Tibial nerve (tissue), 4 donors: ENCODE measurements at places on chromosomes 2 and 18. TPM values are rescaled to one million over a fixed set of nuclear protein-coding genes. Genes with fewer than 3 reads are reported as not detected.

GRCh38 chr2:120013597-120014223 is 833 bp downstream of the EPB41L5 start:
- peak; percentile 9 for DNase-seq
- no peaks in the 10 kb centered on the region for H3K27me3 ChIP-seq
- H3K4me1 ChIP-seq = no peaks in the 10 kb centered on the region
- peak overlapping the region; percentile 92 for H3K27ac ChIP-seq
- H3K36me3 ChIP-seq = no peaks in the 10 kb centered on the region

DNA sequence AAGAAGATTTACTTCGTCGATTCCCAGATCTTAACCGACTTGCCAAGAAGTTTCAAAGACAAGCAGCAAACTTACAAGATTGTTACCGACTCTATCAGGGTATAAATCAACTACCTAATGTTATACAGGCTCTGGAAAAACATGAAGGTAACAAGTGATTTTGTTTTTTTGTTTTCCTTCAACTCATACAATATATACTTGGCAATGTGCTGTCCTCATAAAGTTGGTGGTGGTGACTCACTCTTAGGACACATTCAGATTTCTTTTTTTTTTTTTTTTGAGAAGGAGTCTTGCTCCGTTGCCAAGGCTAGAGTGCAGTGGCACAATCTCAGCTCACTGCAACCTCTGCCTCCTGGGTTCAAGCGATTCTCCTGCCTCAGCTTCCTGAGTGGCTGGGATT is 26.8 kb downstream of the MSH2 start:
- no peaks in the 10 kb centered on the region for H3K27me3 ChIP-seq
- H3K27ac ChIP-seq = no peak overlapping the region
- H3K36me3 ChIP-seq = no peaks in the 10 kb centered on the region
- no peaks in the 10 kb centered on the region for H3K4me1 ChIP-seq

DNA sequence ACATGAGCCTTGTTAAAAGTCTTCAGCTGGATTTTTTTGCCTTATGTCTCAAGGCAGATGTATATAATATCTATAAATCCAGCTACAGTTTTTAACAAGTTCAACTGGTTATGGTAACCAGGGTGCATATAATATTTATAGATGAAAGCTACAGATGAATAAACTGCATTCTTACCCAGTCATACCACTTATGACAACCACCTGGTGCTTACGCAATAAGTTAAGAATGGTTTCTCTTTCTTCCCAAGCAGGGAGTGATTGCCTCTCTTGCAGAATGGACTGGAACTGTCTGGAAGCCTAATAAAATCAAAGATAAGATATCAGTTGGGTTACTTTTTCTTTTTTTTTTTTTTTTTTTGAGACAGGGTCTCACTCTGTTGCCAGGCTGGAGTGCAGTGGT is 19.6 kb downstream of the DHX57 start:
- DNase-seq = no peak
- H3K4me1 ChIP-seq = no peaks in the 10 kb centered on the region
- H3K27ac ChIP-seq = no peak overlapping the region
- no peaks in the 10 kb centered on the region for H3K27me3 ChIP-seq
- H3K4me3 ChIP-seq = no peak overlapping the region

- no peaks in the 10 kb centered on the region for H3K36me3 ChIP-seq
- H3K4me1 ChIP-seq = no peaks in the 10 kb centered on the region
- H3K27ac ChIP-seq = no peak overlapping the region
- no peak overlapping the region for H3K4me3 ChIP-seq
- no peak for DNase-seq
Measured at GRCh38 chr18:78788161-78788560, 191.5 kb upstream of the SALL3 start.

GRCh38 chr2:36449213-36449612 is 93.6 kb downstream of the CRIM1 start:
- no peaks in the 10 kb centered on the region for H3K4me1 ChIP-seq
- peaks cover 55% of the 10 kb centered on the region for H3K36me3 ChIP-seq
- H3K27me3 ChIP-seq = no peaks in the 10 kb centered on the region
- H3K4me3 ChIP-seq = no peak overlapping the region

DNA sequence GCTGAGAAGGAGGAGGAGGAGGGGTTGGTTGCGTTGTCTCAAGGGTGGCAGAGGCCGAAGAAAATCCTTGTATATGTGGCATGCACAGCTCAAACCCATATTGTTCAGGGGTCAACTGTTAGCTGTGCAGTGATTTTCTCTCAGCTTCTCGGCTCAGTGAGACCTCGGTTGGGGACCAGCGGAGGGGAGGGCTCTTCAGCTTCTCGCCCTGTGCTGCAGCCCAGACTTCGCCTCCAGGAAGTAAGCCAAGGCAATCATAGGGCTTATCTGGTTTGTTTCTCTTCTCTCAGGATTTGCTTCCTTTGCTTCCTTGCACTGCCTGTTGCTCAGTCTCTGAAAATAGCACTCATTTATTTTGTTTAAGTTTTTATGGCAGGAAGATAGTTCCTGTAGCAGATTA is 85.5 kb downstream of the SOWAHC start:
- peak overlapping the region; percentile 31 for H3K27ac ChIP-seq
- no peak for DNase-seq
- no peaks in the 10 kb centered on the region for H3K36me3 ChIP-seq
- peaks cover 7% of the 10 kb centered on the region for H3K4me1 ChIP-seq
- no peak overlapping the region for H3K4me3 ChIP-seq
- H3K27me3 ChIP-seq = no peaks in the 10 kb centered on the region

DNA sequence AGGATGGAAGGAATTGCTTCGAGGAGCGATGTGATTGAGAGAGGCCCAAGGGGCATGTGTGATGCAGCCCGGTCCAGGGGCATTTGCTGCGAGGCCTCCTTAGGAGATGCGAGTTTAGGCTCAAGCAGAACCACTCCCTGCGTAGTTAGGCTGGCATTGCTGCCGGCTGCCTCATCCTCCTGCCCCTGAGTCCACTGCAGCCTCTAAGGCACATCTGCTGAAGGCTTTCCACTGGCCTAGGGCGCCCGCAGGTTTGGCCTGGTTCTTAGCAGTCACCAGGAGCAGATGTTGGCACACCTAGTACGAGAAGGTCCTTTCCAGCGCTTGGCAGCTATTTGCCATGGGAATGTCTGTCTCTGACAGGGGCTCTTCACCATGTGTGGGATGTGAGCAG is 20.7 kb downstream of the INPP5D start:
- no peaks in the 10 kb centered on the region for H3K36me3 ChIP-seq
- H3K27ac ChIP-seq = peak overlapping the region; percentile 73
- no peaks in the 10 kb centered on the region for H3K4me1 ChIP-seq
- H3K27me3 ChIP-seq = no peaks in the 10 kb centered on the region
- no peak for DNase-seq
- no peak overlapping the region for H3K4me3 ChIP-seq

DNA sequence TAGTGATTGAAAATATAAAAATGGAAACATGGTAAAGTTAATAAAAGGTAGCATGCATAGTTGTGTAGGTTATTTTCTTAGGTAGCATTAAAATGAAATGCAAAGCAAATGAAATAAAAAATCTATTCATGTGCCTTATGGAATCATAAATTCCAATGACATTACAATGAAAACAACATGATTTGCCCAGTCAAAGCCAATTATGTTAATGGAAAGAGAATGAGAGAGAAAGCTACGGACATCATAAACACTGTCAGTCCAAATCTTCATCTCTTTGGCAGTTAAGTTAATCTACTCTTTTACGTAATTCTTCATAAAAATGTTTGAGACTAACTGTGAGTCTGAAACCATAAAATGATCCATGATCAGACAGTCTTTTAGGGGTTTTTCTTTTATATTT is 636.7 kb upstream of the SYT4 start:
- no peak overlapping the region for H3K4me3 ChIP-seq
- H3K27ac ChIP-seq = no peak overlapping the region
- no peaks in the 10 kb centered on the region for H3K36me3 ChIP-seq
- no peaks in the 10 kb centered on the region for H3K4me1 ChIP-seq
- DNase-seq = no peak

- H3K27ac ChIP-seq = no peak overlapping the region
- no peaks in the 10 kb centered on the region for H3K36me3 ChIP-seq
- H3K4me1 ChIP-seq = no peaks in the 10 kb centered on the region
- no peaks in the 10 kb centered on the region for H3K27me3 ChIP-seq
- H3K4me3 ChIP-seq = no peak overlapping the region
- DNase-seq = no peak
Measured at GRCh38 chr2:198476007-198476406, 671.6 kb downstream of the PLCL1 start.

DNA sequence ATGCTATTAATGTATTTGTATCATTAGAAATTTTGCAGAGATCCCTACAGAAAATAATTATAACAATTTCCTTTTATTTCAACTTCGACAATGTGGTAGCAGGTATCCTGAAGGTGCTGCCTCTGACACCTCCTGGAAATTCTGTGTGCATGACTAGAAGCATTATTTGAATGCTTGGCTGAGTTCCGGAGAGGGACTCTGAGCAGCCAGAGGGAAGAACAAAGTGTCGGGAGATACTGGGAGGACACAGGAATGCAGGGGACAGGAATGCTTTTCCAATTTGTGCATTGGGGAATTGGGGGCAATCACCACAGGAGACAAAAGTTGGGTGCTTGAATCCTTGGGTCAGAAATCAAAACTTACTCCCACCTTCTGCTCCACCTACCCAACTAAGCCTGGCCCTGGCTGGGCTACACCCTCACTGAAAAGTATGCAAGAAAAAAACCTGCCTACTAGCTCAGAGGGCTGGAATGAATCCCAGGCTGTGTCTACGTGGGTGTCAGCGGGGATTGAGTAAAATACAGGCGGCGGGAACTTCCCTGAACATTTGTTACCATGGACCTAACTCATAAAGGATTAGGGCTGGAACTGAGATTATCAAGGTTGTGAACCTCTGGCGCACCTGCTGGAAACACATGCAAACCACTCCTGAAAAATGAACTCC is 299.3 kb downstream of the SOX11 start:
- H3K36me3 ChIP-seq = no peaks in the 10 kb centered on the region
- H3K4me1 ChIP-seq = no peaks in the 10 kb centered on the region
- no peak for DNase-seq
- no peaks in the 10 kb centered on the region for H3K27me3 ChIP-seq

- no peaks in the 10 kb centered on the region for H3K4me1 ChIP-seq
- DNase-seq = no peak
- H3K27ac ChIP-seq = no peak overlapping the region
- H3K36me3 ChIP-seq = no peaks in the 10 kb centered on the region
Measured at GRCh38 chr2:12694990-12695774, 21.6 kb upstream of the TRIB2 start.

TPRKB gene
- total RNA-seq = 14.9 TPM

DRC1 gene
- total RNA-seq = 0.22 TPM

PCARE gene
- total RNA-seq = 0.20 TPM

NCK2 gene
- total RNA-seq = 22.6 TPM

HOXD9 gene
- 8.7 TPM for total RNA-seq

ANKRD30BL gene
- not detected for total RNA-seq

SLC16A14 gene
- total RNA-seq = 9.8 TPM
